ENCODE measurements at places on chromosomes 1 and 21. TPM values are rescaled to one million over a fixed set of nuclear protein-coding genes. Genes with fewer than 3 reads are reported as not detected.

DNA sequence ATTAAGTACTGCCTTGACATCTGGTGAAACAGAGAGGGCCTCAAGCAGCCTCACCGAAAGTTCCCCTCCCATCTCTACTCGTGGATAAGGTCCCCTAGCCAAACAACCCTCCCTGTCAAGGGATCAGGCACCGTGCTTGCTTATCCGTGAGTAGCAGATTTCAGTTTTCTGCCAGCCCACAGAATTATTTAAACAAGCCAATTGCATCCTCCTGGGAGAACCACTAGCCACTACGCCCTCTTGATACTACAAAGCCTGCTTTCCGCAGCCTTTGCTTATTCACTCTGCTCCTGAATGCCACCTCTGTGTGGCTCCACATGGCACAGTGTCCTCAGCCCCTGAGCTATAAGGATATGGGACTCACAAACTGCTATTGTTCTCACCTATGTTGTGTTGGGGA, 5.9 kb upstream of the TFF2 start:
- H3K36me3 ChIP-seq: no peaks in the 10 kb centered on the region
- H3K27ac ChIP-seq: no peak overlapping the region
- DNase-seq: no peak
- no peak overlapping the region for H3K4me3 ChIP-seq

DNA sequence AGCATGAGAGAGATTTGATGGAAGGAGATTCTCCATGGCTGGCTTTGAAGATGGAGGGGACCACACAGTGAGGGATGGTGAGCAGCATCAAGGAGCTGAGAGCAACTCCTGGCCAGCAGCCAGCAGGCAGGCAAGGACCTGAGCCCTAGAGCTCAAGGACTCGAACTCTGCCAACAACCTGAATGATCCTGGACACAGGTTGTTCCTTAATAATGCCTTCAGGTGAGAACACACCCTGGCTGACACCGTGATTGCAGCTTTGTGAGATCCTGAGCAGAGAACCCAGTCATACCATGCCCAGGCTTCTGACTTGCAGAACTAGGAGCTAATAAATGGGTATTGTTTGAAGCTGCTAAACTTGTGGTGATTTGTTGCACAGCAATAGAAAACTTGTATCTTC, 183.1 kb downstream of the LMX1A start:
- H3K27ac ChIP-seq: no peak overlapping the region
- H3K4me3 ChIP-seq: no peak overlapping the region
- DNase-seq: no peak
- no peaks in the 10 kb centered on the region for H3K36me3 ChIP-seq
- H3K4me1 ChIP-seq: no peaks in the 10 kb centered on the region
- H3K27me3 ChIP-seq: no peaks in the 10 kb centered on the region

The HRNR gene
- total RNA-seq: not detected

DNA sequence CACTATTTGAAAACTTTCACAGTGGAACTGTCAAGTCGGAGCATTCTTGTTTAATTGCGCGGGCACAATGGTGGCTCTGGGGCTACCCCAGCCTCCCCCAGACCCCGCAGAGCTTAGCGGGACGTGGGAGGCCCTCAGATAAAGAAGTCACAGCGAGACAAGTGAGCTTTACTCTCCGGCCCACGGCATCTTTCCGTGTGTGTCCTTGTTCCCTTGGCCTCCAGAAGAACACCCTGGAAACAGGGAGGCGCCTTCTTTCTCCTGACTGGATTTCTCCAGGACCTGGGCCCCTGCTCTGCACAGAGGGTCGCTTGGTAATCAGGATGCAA, 382.8 kb downstream of the RRAGC start:
- no peaks in the 10 kb centered on the region for H3K36me3 ChIP-seq
- H3K4me3 ChIP-seq: no peak overlapping the region
- DNase-seq: no peak
- no peaks in the 10 kb centered on the region for H3K27me3 ChIP-seq
- no peak overlapping the region for H3K27ac ChIP-seq
- H3K4me1 ChIP-seq: no peaks in the 10 kb centered on the region

GRCh38 chr1:19949016-19949415, 25.6 kb upstream of the PLA2G2E start:
- H3K36me3 ChIP-seq: no peaks in the 10 kb centered on the region
- no peaks in the 10 kb centered on the region for H3K27me3 ChIP-seq
- no peak for DNase-seq
- no peak overlapping the region for H3K4me3 ChIP-seq
- H3K27ac ChIP-seq: no peak overlapping the region
- H3K4me1 ChIP-seq: no peaks in the 10 kb centered on the region

DNA sequence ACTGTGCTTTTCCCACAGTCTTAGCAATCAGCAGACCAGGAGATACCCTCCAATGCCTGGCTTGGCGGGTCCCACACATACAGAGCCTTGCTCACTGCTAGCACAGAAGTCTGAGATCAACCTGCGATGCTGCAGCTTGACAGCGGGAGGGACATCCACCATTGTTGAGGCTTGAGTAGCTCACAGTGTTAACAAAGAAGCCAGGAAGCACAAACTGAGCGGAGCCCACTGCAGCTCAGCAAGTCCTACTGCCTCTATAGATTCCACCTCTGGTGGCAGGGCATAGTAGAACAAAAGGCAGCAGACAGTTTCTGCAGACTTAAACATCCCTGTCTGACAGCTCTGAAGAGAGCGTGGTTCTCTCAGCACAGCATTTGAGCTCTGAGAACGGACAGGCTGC, 33.4 kb downstream of the MNDA start:
- no peak overlapping the region for H3K4me3 ChIP-seq
- no peaks in the 10 kb centered on the region for H3K27me3 ChIP-seq
- no peak overlapping the region for H3K27ac ChIP-seq
- H3K36me3 ChIP-seq: no peaks in the 10 kb centered on the region
- no peak for DNase-seq

- peak overlapping the region; percentile 64 for H3K4me3 ChIP-seq
- no peak overlapping the region for H3K27ac ChIP-seq
- no peaks in the 10 kb centered on the region for H3K36me3 ChIP-seq
- peaks cover 8% of the 10 kb centered on the region for H3K4me1 ChIP-seq
Observed at GRCh38 chr1:230423951-230424350, 2.2 kb downstream of the PGBD5 start.

The PADI1 gene
- total RNA-seq: not detected

Measured in pancreas (tissue), 10 donors.